ENCODE measurements at places on chromosomes 7 and 10.

- no peak for DNase-seq
These were observed 67.4 kb upstream of the MPP7 start for GRCh38 chr10:28370107-28370835.

DNA sequence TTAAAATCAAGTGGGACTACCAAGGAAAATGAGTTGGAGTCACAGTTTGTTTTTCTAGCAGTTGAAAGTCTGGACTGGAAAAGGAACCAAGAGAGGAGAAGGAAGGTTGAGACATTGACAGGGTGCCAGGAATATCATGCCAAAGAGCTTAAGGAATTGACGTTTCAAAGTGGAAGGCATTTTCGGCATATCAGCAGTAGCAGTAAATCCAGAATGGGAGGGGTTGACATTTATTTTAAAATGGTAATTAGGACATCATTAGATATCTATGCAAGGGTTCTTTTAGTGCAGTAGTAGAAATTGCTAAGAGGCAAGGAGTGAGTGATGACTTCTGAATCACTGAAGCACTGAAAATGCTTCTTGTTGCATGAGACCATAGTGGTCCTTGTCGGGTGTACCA, 335.9 kb upstream of the PLXDC2 start:
- no peak for DNase-seq

DNA sequence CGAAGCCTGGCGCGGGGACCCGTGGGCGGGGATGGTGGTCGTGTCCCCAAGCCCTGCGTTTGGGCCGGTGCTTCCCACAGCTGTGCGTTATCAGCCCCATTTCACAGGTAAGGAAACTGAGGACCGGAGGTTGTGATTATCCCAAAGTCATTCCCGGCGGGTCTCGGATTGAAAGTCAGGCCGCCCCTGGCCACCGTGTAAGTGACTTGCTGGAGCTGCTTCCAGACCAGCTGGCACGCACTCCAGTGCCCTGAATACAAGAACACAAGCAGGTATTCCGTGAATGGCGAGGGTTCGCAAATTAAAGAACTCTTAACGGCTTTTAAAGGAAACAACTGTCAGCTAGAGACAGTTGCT, 675 bp upstream of the ATE1 start:
- no peak for DNase-seq

DNA sequence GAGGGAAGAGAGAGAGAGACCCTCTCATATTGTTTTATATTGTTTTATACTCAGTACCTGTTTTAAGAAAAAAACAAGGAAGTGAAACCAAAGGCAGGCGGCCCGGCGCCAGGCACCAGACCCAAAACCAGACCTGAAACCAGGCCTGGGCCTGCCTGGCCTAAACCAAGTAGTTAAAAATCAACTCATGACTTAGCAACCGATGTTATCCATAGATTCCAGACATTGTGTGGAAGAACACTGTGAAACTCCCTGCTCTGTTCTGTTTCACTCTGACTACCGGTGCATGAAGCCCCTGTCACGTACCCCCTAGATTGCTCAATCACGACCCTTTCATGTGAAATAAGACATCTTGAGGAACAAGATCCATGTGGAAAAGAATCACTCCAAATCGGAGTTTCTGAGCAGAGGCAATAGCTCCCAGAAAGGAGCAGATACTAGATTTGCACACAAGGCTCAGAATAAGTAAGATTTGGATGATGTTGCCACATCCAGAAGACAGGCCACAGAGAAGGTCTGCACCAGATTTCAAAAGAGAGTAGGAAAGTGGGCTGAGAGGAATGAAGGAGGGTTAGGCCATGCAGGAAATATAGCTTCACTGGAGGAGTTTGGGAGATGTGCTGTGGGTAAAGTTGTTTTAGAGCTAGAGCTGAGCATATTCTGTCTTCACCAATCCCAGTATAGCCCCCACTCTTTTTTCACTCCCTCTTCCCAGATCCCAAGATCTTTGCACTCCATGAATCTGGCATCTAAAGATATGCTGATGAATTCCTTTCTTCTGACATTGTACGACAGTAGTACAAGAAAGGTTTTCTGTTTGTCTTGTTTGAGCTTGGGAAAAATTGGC, 8.8 kb upstream of the ZNF248 start:
- no peak for DNase-seq

- no peak for DNase-seq
These were observed 486.4 kb upstream of the FOXK1 start for GRCh38 chr7:4195660-4196059.

DNA sequence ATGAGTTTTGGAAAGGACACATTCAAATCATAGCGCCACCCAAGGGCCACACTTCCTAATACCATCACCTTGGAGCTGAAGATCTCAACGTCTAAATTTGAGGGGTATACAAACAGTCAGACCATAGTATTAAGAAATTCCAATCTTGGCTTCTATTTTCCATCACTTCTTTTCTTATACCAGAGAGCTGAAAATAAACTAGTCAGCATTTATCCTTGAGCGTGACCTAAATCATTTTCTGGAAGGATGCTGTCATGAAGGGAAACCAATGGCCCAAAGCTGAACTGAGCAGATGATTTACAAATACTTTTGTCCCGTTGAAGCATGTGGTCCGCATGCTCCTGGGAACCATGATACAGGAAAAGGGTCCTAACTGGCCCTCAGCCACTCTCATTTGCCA, 921.9 kb downstream of the CCSER2 start:
- DNase-seq, result no peak

DNA sequence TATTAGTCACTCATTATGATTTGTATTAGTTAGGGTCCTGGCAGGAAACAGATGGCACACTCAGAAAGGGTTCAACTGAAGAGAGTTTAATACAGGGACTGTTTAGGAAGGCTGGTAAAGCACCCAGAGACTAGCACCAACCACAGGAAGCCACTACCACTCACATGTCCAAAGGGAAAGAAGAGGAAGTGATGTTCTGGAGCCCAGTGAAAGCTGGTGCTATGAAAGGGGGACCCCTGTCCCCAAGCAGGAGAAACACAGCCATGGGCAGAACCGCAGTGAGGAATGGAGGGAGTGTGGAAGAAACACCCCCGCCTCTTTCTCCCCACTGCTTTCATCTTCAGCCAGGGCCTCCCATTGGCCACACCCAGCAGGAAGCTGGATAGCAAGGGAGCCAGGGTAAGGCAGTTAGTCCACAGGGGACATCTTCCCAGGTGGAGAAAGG, 3.2 kb upstream of the VSIR start:
- DNase-seq, result no peak

GRCh38 chr7:158386866-158387545, 200.6 kb downstream of the PTPRN2 start:
- no peak for DNase-seq

DNA sequence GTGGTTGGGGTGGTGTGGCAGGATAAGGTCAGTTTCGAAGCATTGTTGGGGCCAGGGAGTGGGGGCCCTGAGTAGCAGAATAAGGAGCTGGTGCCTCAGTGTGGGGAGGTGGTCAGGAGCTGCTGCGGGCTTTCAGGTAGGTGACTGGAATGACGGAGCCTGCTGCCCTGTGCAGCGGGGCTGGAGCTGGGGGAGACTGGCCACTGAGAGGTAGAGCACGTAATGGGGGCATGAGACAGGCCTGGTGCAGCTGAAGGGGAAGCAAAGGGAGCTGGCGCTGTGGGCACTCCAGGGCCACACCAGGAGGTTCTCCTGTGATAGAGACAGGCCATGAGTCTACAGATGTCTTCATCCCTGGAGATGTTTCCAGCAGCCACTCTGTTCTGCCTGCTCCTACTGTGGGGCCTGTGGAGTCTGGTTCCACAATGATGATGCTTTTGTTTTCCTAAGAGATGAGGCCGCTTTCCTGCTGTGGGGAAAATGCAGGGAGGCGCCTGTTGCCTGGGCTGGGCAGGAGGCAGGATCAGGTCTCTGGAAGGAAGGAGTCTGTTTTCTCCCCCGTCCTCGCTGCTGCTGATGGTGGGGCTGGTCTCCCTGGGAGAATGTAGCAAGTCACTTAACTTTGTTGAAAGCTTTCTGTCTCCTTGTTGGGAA, 31.1 kb downstream of the NUB1 start:
- DNase-seq, result no peak

- no peak for DNase-seq
These were observed 4.6 kb upstream of the NOBOX start for GRCh38 chr7:144408121-144408520.

GRCh38 chr7:142451296-142451695, 193.4 kb upstream of the PRSS58 start:
- DNase-seq, result no peak
